Cardiac septum (tissue), 1 donor: ENCODE measurements at places on chromosomes 12 and 14. TPM values are rescaled to one million over a fixed set of nuclear protein-coding genes. Genes with fewer than 3 reads are reported as not detected.

Gene FAM222A
- 7.8 TPM for total RNA-seq

Gene CNTN1
- 0.27 TPM for total RNA-seq

GRCh38 chr14:34256223-34256622, 205.8 kb downstream of the SPTSSA start:
- no peak for DNase-seq

- DNase-seq = peak; percentile 36
These were observed 106.6 kb upstream of the NOS1 start for GRCh38 chr12:117468016-117468415.

Gene CDKN3
- 4.7 TPM for total RNA-seq
